KG1 (cell line): ENCODE measurements at places on chromosomes 11 and 22.

DNA sequence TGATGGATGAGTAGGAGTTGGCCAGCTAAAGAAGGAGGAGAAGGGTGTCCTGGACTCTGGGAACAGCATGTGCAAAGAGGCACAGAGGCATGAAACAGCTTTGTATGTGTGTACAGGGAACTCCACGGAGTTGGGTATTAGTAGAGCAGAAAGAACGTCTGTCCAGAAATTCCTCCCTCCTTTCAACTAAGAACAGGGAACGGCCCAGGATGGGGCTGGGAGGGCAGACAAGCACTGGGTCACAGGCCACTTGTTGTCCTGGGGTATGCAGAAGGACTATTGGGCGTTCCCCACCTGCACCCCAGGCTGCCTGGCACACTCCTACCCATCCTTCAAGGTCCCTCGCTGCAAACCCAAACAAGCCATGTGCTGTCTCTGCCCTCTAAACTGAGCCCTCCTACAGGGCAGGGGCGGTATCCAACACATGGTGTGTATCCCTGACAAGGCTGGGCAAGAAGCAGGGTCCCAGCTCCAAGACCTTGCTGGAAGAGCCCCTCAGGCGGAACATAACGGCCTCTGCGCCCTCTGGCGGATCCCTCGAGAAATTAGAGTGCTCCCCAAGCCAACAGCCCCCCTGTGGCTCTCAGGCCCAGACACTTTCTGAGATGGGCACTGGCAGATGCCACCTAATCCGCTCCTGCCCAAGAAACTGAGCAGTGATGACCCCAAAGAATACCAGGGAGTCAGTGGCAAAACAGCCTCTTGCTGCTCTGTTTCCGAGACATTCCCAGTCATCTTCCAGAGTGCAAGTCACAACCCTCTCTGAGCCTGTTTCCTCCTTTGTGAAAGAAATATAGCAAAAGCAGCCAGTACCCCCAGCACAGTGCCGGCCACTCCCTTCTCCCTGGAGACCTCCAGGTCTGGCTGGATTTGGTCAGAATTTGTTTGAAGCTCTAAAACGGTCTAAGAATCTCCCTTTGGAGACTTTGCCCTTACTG, 1.6 kb upstream of the ELFN2 start:
- peak; percentile 62 for DNase-seq

- DNase-seq: no peak
Observed at GRCh38 chr22:38487946-38488345, 18.2 kb downstream of the DDX17 start.

DNA sequence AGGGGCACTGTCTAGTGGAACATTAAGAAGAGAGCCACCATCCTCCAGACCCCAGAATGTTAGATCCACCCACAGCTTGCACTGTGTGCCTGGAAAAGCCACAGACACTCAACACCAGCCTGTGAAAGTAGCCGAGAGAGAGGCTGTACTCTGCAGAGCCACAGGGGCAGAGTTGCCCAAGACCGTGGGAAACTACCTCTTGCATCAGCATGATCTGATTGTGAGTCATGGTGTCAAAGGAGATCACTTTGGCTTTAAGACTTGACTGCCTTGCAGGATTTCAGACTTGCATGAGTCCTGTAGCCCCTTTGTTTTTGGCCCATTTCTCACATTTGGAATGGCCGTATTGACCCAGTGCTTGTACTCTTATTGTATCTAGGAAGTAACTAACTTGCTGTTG, 115.9 kb upstream of the CCDC179 start:
- no peak for DNase-seq

GRCh38 chr11:75159151-75159953, 8.4 kb downstream of the SLCO2B1 start:
- no peak for DNase-seq

- DNase-seq: no peak
Observed at GRCh38 chr11:120652705-120653335, 141.3 kb downstream of the GRIK4 start.

GRCh38 chr11:31001427-31001826, 368.1 kb downstream of the DCDC1 start:
- DNase-seq: no peak

DNA sequence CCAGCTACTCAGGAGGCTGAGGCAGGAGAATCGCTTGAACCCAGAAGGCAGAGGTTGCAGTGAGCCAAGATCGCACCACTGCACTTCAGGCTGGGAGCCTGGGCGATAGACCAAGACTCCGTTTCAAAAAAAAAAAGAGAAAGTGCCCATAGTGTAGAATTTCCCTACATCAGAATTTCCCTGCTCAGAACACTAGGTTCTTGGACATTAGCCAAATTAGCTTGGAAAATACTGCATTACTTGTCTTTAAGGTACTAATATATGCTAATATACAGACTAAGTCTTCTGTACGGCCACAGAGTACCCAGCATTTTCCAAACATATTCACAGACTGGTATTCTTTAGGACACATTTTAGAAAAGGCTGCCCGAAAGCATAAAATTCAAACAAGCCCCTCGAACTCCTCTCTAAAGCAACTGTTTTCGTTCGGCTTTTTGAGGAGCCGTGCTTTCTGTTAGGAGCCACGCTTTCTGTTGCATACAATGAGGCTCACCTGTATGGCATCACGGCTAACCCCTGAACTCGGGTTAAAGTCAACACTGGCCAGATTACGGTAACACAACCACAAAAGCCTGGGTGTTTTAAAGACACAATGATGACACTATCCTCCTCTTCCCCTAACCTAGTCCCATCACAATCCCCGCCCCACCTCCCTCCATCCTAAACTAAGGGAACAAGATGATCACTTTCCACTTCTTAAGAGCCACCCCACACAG, 18.4 kb downstream of the TNKS1BP1 start:
- DNase-seq: no peak

DNA sequence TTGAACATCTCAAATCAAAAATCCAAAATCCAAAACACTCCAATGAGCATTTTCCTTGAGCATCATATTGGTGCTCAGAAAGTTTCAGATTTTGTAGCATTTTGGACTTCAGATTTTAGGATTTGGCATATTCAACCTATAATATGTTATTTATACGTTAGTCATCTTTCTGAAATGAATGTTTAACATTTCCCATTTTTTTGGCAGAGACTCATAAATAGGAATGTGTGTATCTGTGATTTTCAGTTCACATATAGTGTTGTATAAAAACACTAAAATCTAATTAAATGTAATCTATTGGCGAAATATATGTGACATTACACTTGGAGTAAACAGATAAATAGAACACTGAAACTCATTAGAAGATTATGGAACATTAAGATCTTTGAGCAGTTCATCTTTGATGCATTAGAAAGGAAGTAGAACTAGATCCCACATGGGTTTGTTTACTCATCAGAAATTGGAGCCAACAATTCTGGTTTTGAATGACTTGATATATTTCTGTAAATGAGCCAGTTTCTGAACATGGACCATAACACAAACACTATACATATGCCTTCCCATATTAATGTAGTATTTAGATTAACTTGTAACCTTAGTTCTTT, 153.1 kb downstream of the UVRAG start:
- DNase-seq: no peak

GRCh38 chr11:11407065-11407762, 54.2 kb upstream of the CSNK2A3 start:
- no peak for DNase-seq
